Heart right ventricle (tissue), 16 donors: ENCODE measurements at places on chromosomes 12 and 14. TPM values are rescaled to one million over a fixed set of nuclear protein-coding genes. Genes with fewer than 3 reads are reported as not detected.
A peak's percentile ranks its signal among the peaks of the same experiment; 100 is the strongest.

The SYCP3 gene
- total RNA-seq = 0.18 TPM

The PIP4K2C gene
- 16.9 TPM for total RNA-seq

DNA sequence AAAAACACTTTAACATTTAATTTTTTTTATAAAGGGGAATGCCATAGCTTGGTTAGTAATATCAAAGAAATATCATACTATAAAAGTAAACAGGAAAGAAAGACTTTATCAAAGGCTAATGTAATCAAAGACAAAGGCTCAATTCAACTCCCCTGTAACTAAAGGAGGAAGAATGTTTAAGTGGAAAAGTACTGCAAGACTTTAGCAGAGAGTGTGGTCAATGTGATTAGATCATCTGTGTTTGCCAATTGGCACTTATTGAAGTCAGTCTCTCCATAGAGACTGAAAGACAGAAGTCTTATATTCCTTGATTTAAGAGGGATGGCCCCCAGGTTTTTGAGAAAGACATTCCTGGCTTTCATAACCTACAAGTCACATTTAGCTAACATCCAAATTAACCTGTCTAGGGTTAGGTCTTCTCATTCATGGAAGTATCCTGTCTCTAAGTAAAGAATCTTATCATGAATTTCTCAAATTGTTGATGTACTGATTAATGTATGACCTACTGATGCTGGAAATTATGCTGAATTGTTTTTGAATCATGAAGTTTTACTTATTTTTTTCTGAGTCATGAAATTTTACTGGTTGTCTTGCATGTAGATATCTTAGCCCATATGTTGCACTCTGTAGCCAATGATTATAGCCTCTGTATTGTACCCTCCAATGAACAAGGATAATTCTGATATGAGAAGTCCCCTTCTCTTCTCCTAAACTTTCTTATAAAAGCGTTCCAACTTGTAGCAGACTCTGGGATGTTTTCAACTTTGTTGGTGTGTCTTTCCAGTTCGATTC, 65.4 kb downstream of the ATXN7L3B start:
- no peaks in the 10 kb centered on the region for H3K36me3 ChIP-seq
- no peak overlapping the region for H3K27ac ChIP-seq

The SBNO1 gene
- total RNA-seq = 25.7 TPM

DNA sequence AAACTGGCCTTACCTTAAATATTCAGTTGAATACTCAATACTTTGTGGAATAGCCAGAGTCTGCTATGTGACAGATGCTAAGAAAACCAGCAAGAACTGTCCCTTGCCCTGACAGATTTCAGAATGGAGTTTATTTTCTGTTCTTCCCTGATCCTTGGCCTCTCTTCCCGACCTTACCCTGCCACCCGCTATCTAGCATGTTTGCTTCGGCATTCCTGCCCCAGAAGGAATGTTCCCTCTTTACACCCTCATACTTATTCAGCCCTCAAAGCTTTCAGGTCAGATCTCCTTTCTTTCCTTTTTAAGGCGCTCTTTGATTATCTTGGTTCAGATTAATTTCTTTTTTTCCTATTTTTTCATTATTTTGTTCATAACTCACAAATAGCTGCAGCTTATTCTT, 21.8 kb downstream of the SUSD6 start:
- H3K27me3 ChIP-seq = no peaks in the 10 kb centered on the region
- H3K36me3 ChIP-seq = no peaks in the 10 kb centered on the region
- peaks cover 98% of the 10 kb centered on the region for H3K4me1 ChIP-seq

DNA sequence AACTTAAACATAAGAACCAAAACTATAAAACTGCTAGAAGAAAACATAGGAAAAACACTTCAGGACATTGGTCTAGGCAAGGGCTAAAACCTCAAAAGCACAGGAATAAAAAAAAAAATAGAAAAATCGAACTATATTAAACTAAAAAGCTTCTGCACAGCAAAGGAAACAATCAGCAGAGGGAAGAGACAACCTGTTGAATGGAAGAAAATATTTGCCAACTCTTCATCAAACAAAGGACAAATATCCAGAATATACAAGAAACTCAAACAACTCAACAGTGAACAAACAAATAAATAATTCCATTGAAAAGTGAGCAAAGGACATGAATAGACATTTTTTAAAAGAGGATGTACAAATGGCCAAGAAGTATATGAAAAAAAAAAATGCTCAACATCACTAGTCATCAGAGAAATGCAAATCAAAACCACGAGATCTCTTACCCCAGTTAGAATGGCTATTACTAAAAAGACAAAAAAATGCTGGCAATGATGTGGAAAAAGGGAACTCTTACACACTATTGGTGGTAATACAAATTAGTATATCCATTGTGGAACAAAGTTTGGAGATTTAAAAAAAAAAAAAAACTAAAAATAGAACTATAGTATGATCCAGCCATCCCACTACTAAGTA, 152.0 kb downstream of the NDUFA12 start:
- no peak overlapping the region for H3K4me3 ChIP-seq
- H3K36me3 ChIP-seq = no peaks in the 10 kb centered on the region
- H3K27me3 ChIP-seq = no peaks in the 10 kb centered on the region
- H3K27ac ChIP-seq = no peak overlapping the region

DNA sequence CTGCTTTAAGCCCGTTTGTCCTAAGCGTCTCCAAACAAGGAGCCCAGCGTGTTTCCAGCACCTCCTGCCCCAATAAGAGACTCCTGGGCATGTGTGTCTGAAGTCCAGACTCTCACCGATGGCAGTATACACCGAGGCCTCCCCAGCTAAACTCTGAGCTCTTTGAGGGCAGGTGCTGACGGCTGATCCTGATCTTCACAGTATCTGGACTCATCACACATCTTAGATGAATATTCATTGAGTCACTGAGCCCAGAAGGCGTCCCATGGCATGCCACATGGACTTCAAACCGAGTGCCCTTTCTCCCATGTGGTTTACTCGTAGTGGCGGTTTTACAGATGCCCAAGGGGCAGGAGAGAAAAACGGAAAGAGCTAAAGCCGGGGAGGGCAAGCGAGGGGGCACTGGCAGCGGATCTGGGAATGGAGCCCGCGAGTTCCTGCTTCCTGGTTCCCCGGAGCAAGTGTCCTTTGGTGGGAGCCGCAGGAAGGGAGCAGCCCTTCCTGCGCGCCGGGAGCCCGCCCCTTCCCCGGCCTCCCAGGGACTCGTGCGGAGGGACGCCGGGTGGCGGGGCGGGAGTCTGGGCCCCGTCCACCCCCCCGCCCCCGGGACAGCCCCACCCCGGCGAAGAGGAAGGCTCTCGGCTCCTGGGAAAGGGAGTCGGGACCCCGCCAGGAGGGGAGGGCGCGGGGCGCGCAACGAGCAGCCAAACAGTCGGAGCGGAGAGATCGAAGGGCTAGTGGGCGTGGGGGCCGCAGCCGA, 585 bp upstream of the TEAD4 start:
- H3K4me3 ChIP-seq = peak overlapping the region; percentile 74
- H3K4me1 ChIP-seq = peaks cover 46% of the 10 kb centered on the region
- peak overlapping the region; percentile 91 for H3K27ac ChIP-seq
- peak; percentile 57 for DNase-seq
- H3K36me3 ChIP-seq = no peaks in the 10 kb centered on the region
- H3K27me3 ChIP-seq = no peaks in the 10 kb centered on the region

The TRPV4 gene
- total RNA-seq = 0.21 TPM

GRCh38 chr14:68286667-68287066, 467.1 kb downstream of the RAD51B start:
- H3K36me3 ChIP-seq = no peaks in the 10 kb centered on the region
- DNase-seq = no peak
- H3K4me3 ChIP-seq = no peak overlapping the region
- no peak overlapping the region for H3K27ac ChIP-seq
